ENCODE measurements at places on chromosomes 6 and 20.

DNA sequence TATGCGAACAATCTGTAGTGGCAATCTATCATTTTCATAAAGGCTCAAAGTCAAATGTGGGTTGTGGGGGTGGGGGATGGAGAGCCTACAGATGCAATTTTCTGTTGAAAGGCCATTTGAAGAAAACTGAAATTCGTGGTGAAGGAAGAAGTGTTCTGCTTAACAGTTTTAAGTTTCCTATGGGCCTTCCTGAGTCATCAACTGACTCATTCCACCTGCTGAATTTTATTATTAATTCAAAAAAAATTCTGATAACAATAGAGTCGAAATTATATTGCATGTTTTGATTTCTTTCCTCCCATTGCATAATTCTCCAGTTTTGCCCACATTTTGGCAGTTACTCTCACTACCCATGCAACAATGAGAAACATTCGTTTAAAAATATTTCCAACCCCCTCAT is 622.3 kb upstream of the ARID1B start:
- no peak for DNase-seq

- DNase-seq: no peak
These were observed 305.2 kb downstream of the ESR1 start for GRCh38 chr6:152112491-152113261.

DNA sequence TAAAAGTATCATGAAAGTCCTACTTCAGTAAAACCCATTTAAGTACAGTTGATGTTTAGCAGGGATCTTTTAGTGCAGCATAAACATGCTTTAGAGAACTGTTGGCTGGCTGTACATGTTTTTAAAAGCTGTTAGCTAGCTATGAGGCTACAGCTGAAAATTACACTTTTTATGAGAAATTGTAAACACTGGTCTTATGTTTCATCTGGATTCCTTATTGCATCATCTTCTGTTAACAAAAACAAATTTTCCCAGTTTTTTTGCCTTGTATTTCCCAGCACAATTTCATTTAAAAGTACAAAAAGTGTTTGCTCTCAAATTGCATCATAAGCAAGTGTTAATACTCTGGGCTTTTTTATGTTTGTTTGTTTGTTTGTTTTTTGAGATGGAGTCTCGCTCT is 18.3 kb upstream of the HLA-E start:
- DNase-seq: no peak

- DNase-seq: no peak
These were observed 47.4 kb upstream of the RNGTT start for GRCh38 chr6:89010825-89011224.

- DNase-seq: no peak
These were observed 118.7 kb downstream of the NFATC2 start for GRCh38 chr20:51423810-51424209.

DNA sequence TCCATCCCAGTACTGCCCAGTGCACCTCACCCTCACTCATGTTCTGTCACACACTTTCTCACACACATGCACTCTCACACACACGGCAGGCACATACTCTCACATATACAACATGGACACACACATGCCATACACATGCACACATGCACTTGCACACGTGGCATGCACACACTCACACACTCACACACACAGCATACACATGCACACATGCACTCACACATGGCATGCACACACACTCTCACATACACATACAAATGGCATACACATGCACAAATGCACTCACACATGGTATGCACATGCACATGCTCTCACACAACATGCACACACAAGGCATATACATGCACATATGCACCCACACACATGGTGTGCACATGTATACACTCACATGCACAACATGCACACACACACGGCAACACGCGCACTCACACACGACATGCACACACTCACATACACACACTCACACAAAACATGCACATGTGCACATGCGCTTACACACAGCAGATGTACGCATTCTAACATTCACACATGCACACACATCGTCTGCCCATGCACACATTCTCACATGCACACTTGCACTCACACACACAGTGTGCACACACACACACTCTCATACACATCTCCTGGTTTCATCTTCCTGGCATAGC is 131.7 kb upstream of the THBS2 start:
- DNase-seq: no peak

DNA sequence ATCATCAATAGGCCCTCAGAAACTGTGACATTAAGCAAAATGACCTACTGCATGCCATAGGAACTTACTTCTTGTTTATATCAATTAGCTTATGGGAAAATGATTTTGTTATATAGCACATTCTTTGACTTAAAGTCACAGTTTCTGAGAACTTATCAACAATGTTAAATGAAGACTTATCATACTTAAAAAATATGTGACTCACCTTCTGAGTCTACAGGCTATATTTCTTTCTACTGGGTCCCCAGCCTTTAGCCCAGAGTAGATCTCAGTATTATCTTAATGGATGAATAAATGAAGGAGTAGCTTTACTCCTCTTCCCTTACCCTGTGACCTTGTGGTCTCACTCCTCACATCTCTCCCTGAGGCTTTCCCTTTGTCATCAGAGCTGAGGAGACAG is 180.2 kb downstream of the MAFB start:
- no peak for DNase-seq

DNA sequence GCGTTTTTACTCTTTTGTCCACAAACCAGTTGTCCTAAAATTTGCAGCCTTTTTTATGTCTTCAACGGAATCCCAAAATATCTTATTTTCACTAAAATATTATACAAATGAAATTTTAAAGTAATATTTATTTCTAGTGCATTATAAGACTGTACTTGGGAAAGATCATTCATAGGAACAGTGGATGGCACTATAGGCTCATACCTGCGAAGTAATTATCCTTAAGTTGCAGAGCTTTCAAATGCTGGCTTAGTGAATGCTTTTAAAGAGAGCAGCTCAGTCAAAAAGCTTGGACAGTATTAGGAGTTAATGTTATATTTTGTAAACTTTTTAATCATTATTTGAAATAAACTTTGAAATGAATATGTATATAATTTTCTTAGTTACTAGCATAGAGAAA is 254.9 kb downstream of the CDKAL1 start:
- no peak for DNase-seq

GRCh38 chr20:40811660-40812414 is 122.8 kb upstream of the MAFB start:
- DNase-seq: no peak

- no peak for DNase-seq
These were observed 46.3 kb upstream of the SCML4 start for GRCh38 chr6:107870381-107870780.

- DNase-seq: no peak
These were observed 3.3 kb downstream of the WFDC3 start for GRCh38 chr20:45788351-45788750.

DNA sequence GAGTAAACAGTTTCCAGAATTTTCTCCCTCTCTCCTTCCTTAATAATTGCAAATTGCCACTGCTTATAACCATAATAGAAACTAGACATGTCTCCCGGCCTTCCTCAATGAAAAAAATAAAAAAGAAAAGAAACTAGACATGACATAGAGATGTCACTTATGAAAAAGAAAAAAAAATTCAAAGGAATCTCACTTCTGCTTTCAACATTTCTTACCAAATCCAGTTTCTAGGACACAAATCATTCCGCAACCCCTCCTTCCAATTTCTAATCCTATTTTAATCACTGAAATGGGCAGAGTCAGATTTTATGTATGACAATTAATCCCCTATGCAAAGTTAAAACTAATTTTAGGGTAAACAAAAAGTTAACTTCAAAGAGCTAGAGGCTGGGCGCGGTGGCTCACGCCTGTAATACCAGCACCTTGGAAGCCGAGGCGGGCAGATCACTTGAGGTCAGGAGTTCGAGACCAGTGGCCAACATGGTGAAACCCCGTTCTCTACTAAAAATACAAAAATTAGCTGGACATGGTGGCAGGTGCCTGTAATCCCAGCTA is 40.1 kb upstream of the EEF1A1 start:
- no peak for DNase-seq

- peak; percentile 90 for DNase-seq
These were observed 8.8 kb upstream of the NDRG3 start for GRCh38 chr20:36754656-36755222.

DNA sequence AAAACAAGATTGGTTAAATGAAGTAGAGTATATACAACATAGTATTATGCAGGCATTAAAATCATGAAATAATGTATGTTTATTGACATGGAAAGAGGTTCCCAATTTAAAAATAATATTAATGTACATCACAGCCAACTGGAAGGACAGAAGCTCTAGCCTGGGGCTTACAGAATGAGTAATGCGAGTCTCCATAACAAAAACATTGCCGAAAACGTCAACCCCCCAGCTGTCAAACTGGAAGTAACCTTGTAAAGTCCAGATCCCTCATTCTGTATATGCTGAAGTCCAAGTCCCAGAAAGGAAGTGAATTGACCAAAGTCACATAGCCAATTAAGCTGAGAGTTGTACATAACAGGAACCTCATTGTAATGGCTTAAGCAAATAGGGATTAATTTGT is 128.7 kb upstream of the ECI2 start:
- no peak for DNase-seq

DNA sequence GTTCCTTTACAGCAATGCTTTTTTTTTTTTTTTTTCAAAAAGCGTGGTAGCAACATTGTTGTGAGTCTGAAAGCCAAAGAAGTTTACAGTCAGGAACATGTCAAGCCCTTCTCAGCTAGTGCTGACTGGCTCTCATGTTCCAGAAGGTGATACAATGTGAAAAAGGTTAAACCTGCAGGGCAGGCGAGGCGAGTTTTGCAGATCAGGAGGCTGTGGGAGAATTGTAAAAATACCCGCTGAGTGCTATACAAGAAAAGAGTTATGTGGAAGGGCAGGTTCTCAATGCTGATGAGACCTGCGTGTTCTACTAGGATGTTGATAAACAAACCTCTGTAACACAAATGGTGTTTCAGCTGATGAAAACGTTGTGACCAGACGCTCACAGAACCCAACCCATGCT is 30.9 kb upstream of the RPP40 start:
- no peak for DNase-seq

- DNase-seq: no peak
These were observed 183.2 kb upstream of the TCF21 start for GRCh38 chr6:133705731-133706130.

- DNase-seq: no peak
These were observed 116.3 kb downstream of the KIF13A start for GRCh38 chr6:17871189-17871519.

- no peak for DNase-seq
These were observed 167.1 kb downstream of the SMOC2 start for GRCh38 chr6:168608113-168608400.

DNA sequence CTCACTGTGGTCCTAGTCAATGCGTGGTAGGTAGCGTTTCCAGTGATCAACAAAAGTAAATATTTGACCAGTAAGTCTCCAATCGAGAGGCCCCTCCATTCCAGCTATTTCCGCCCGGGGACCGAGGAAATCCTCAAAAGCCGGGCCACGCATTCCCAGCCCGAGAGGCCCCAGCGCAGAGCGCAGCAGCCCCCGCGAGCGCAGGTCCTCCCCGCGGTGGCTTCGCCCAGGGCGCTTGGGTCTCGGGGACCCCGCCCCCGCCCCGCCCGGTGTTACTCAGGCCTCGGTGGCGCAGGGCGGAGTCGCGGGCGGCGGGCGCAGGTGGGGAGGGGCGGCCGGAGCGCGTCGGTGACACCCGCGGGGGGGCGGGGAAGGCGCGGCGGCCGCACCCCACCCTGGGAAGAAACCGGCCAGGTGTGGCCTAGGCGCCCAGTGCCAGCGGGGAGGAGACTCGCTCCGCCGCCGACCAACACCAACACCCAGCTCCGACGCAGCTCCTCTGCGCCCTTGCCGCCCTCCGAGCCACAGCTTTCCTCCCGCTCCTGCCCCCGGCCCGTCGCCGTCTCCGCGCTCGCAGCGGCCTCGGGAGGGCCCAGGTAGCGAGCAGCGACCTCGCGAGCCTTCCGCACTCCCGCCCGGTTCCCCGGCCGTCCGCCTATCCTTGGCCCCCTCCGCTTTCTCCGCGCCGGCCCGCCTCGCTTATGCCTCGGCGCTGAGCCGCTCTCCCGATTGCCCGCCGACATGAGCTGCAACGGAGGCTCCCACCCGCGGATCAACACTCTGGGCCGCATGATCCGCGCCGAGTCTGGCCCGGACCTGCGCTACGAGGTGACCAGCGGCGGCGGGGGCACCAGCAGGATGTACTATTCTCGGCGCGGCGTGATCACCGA is at the start of gene DSP:
DSP (plus strand) TSS at position 497 of the 890 bp plus-strand sequence; CDS start at position 742, 245 bp downstream.
- peak; percentile 71 for DNase-seq

DNA sequence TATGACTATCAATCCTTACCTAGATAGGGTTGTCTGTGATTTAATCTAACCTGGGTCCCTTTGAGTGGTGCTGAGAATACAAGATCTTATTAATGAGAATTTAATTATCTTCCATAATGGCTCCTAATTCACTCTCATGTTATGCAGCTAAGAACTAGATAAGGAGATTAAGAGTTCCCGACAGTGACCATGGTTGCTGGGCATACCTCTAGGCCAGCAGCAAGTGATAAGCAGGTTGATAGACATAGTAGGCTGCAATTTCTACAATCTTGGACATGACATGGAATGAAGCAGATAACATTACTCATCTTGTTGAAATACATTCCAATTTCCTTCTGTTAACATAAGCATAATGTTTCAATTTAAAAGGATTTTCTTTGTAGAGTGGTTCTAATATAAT is 27.1 kb downstream of the SPACA1 start:
- no peak for DNase-seq

- peak; percentile 26 for DNase-seq
These were observed 320.0 kb upstream of the FLRT3 start for GRCh38 chr20:14657266-14658005.

GRCh38 chr20:2005831-2006426 is 12.1 kb upstream of the PDYN start:
- peak; percentile 89 for DNase-seq

GRCh38 chr20:11032611-11033010 is 358.8 kb upstream of the JAG1 start:
- DNase-seq: no peak

GRCh38 chr6:139490482-139490881 is 116.0 kb upstream of the CITED2 start:
- no peak for DNase-seq

- DNase-seq: peak; percentile 21
These were observed 19.2 kb downstream of the PHACTR1 start for GRCh38 chr6:12735786-12736185.

GRCh38 chr20:36871640-36872570 is 4.0 kb upstream of the TLDC2 start:
- no peak for DNase-seq

GRCh38 chr6:152071843-152072242 is 264.4 kb downstream of the ESR1 start:
- no peak for DNase-seq

- no peak for DNase-seq
These were observed 273.3 kb upstream of the IRAK1BP1 start for GRCh38 chr6:78593898-78594667.

GRCh38 chr6:144285798-144286502 is 815 bp downstream of the UTRN start:
- peak; percentile 89 for DNase-seq

GRCh38 chr6:17450832-17451231 is 57.4 kb downstream of the CAP2 start:
- DNase-seq: peak; percentile 24

All from eye (tissue), 1 donor.